ENCODE measurements at places on chromosomes 3 and 15. TPM values are rescaled to one million over a fixed set of nuclear protein-coding genes. Genes with fewer than 3 reads are reported as not detected.

The ERC2 gene
- total RNA-seq, result not detected

The CAPN3 gene
- total RNA-seq, result 28.9 TPM

The CCDC191 gene
- 4.5 TPM for total RNA-seq

The ZNF660 gene
- total RNA-seq, result 1.0 TPM

The NUP210 gene
- 3.1 TPM for total RNA-seq

The SAMD7 gene
- not detected for total RNA-seq

The TEX55 gene
- total RNA-seq, result not detected

DNA sequence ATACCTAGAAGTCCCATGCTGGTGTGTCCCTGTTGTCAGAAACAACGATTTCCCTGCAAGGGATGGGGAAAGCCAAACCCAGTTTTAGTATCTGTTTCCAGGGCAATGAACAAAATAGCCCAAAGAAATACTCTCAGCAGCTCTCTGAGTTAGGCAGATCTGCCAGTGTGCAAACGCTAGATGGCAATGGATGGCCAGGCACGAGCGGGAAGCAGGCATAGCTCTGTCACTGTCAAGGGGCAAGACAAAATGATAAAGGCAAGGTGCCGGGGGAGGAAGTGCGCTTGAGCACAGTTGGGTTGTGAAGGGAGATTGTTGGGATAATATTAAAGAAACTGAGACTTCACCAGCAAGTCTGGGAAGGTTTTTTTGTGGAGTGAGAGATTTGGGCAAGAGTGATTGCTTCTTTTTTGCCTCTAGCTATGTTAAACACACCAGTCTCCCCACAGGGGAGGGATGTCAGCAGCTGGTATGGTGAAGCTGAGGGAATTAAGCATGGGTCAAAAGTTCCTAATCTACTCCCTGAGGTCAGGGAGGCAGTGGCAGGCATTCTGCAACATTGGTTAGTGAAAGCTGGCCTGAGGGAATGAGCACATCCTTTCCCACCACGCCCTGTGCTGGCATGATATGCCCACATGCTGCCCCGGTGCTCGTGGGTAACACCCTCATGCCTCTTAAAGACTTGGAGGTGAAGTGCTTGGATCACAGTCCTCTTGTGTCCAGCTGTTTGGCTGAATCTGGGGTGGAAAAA is 117.5 kb downstream of the PDCD6IP start:
- no peaks in the 10 kb centered on the region for H3K27me3 ChIP-seq
- no peaks in the 10 kb centered on the region for H3K36me3 ChIP-seq
- no peak for DNase-seq
- no peak overlapping the region for H3K27ac ChIP-seq
- no peak overlapping the region for H3K4me3 ChIP-seq
- H3K4me1 ChIP-seq, result no peaks in the 10 kb centered on the region

DNA sequence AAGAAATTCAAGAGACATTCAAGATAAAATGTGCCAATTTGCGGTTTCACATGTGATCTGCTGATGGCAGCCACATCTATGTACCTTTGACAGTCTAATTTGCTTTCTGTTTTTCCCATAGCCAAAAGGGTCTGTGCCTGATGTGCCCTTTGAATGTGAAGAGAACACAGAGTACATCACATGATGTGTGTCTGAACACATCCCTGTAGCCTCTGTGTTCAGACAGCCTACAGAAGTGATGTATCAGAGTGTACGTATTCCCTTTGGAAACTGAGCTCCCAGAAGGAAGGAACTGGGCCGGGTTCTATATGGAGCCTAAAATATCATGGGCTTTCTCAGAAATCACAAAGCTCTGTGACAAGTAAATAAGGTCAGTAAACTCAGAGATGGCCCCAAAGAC is 52.4 kb downstream of the BOC start:
- no peak for DNase-seq
- peak overlapping the region; percentile 46 for H3K27ac ChIP-seq
- peaks cover 95% of the 10 kb centered on the region for H3K4me1 ChIP-seq
- H3K4me3 ChIP-seq, result no peak overlapping the region
- H3K27me3 ChIP-seq, result no peaks in the 10 kb centered on the region

GRCh38 chr15:48616216-48616615 is 29.3 kb downstream of the FBN1 start:
- no peaks in the 10 kb centered on the region for H3K36me3 ChIP-seq
- no peak for DNase-seq
- H3K27ac ChIP-seq, result no peak overlapping the region
- H3K27me3 ChIP-seq, result no peaks in the 10 kb centered on the region

DNA sequence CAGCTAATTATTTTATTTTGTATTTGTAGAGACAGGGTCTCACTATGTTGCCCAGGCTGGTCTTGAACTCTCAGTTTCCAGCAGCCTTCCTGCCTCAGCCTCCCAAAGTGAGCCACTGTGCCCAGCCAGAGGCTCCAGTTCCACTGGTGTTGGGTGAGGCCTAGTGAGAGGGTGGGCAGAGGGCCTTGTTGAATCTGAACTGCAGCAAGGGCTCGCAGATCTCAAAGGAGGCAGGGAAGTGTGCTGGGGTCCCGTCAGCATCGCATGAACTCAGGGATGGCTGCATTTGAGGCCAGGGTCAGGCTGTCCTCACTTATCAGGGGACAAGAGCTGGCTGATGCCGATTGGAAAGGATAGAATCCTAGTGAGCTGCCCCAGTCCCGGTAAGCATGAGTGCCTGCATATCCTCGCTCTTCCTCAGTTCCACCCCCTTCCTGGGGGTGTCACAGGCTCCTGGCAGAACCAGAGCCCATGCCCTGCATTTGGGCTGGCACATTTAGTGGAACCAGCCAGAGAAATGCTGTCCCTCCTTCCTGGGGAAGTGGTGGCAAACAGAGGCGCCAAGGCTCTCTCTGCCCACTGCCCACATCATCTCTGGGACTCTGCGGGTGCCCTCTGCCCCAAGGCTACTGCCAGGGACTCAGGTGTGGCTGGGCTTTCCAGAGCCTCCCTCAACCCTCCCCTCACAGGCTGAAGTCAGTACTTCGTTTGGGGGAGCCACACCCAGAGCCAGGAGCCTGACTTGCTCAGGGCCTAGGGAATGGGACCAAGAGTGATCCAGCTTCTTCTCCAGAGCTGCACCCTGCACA is 24.1 kb downstream of the ALS2CL start:
- no peaks in the 10 kb centered on the region for H3K27me3 ChIP-seq
- H3K36me3 ChIP-seq, result peaks cover 24% of the 10 kb centered on the region
- no peak overlapping the region for H3K4me3 ChIP-seq
- H3K27ac ChIP-seq, result no peak overlapping the region
- peak; percentile 45 for DNase-seq

- H3K4me1 ChIP-seq, result peaks cover 61% of the 10 kb centered on the region
- H3K4me3 ChIP-seq, result peak overlapping the region; percentile 90
- H3K27me3 ChIP-seq, result no peaks in the 10 kb centered on the region
- H3K36me3 ChIP-seq, result no peaks in the 10 kb centered on the region
- peak; percentile 78 for DNase-seq
Observed at GRCh38 chr3:12966847-12967605, 106.2 kb downstream of the IQSEC1 start.

- H3K27me3 ChIP-seq, result no peaks in the 10 kb centered on the region
- no peak overlapping the region for H3K4me3 ChIP-seq
Observed at GRCh38 chr15:40053831-40054604, 15.0 kb upstream of the SRP14 start.

DNA sequence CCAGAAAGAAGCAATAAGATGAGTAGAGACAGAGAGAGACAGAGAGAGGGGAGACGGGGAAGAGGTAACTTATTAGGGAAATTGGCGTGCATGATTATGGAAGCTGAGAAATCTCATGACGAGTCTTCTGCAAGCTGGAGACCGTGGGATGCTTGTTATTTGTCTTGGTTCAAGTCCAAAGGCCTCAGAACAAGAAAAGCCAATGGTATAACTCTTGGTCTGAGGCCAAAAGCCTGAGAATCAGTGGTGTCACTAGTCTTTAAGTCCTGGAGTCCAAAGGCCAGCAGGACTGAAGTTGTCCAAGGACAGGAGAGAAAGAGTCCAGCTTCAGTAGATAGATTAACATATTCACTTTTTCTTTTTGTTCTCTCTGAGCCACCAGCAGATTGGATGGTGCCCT is 613.6 kb downstream of the CADM2 start:
- H3K27me3 ChIP-seq, result no peaks in the 10 kb centered on the region
- no peaks in the 10 kb centered on the region for H3K36me3 ChIP-seq
- no peak overlapping the region for H3K4me3 ChIP-seq
- no peak for DNase-seq

GRCh38 chr3:152865668-152866245 is 30.8 kb downstream of the P2RY1 start:
- peaks cover 5% of the 10 kb centered on the region for H3K4me1 ChIP-seq
- no peak overlapping the region for H3K4me3 ChIP-seq
- DNase-seq, result no peak
- H3K27me3 ChIP-seq, result no peaks in the 10 kb centered on the region
- no peaks in the 10 kb centered on the region for H3K36me3 ChIP-seq
- no peak overlapping the region for H3K27ac ChIP-seq

- H3K4me3 ChIP-seq, result no peak overlapping the region
- no peak overlapping the region for H3K27ac ChIP-seq
- peaks cover 18% of the 10 kb centered on the region for H3K36me3 ChIP-seq
- no peaks in the 10 kb centered on the region for H3K27me3 ChIP-seq
Observed at GRCh38 chr3:150739877-150740645, 22.9 kb downstream of the SIAH2 start.

GRCh38 chr15:59224474-59224873 is 17.8 kb downstream of the LDHAL6B start:
- peaks cover 32% of the 10 kb centered on the region for H3K36me3 ChIP-seq
- no peak overlapping the region for H3K27ac ChIP-seq
- no peak overlapping the region for H3K4me3 ChIP-seq

DNA sequence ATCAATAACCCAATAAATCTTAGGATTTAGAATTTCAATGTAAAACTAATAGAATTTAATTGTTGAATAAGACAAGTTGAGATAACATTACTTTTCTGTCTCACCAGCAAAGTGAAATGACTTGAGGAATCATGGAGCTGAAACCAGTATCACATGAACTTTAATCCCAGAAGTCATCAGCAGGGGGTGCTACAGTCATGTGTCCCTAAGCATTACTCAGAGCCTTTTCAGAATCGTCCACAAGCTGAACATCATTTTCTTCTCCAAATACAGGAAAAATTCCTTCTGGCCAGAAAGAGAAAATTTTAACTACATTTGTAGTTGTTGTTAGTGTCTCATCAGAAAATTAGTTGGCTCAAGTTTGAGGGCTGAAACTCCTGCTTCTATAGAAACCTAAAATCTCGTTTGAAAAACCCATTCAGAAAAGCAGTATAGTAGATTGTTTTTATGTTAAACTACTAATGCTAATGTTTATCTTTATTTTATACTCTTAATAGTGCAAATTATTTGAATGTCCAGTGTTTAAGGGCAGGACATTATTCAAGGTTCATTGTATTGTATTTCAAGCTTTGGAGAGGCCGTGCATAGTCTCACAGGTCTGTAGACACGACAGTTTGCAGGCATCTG is 384.1 kb downstream of the PLOD2 start:
- DNase-seq, result no peak
- no peak overlapping the region for H3K4me3 ChIP-seq
- no peaks in the 10 kb centered on the region for H3K27me3 ChIP-seq

GRCh38 chr3:189188466-189188865 is 16.7 kb downstream of the TPRG1 start:
- H3K27ac ChIP-seq, result no peak overlapping the region
- H3K27me3 ChIP-seq, result no peaks in the 10 kb centered on the region
- H3K4me3 ChIP-seq, result no peak overlapping the region
- no peak for DNase-seq

GRCh38 chr3:30075514-30075913 is 530.9 kb upstream of the TGFBR2 start:
- H3K36me3 ChIP-seq, result no peaks in the 10 kb centered on the region
- H3K4me1 ChIP-seq, result no peaks in the 10 kb centered on the region
- DNase-seq, result no peak
- no peak overlapping the region for H3K27ac ChIP-seq
- H3K4me3 ChIP-seq, result no peak overlapping the region

DNA sequence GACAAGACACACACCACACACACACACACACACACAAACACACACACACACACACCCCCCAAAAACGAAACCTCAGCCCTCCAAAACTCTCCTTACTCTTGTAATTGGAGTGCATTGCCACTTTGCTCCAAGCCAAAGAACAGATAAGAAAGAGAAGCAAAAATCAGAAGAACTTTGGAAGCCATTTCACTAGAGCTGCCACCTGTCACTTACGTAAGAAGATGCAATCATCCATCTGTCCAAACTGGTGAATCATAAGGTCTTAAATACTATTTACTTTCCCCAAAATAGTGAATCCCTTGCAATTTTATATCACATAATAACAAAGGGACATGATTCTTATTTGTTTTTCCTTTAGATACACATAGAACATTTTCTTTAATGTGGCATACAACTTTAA is 285.4 kb downstream of the ZBTB20 start:
- H3K4me3 ChIP-seq, result no peak overlapping the region
- no peaks in the 10 kb centered on the region for H3K27me3 ChIP-seq
- H3K27ac ChIP-seq, result no peak overlapping the region

DNA sequence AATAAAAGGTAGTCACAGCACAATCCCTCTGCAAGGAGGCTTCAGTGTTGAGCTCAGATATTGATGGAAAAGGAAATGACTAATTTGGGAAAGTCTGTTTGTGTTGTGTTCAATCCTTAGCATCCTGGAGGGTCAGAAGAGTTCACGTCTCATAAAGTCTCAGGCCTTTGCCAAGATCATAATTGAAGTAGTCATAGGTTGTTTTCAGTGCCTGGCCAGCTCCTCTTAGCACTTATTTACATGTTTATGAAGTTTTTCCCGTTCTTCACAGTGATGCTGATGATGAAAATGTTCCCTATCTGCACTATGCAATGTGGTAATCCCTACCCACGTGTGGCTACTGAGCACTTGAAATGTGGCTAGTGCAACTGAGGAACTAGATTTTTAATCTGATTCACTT is 61.6 kb upstream of the TGFBR2 start:
- peak; percentile 62 for DNase-seq
- no peaks in the 10 kb centered on the region for H3K36me3 ChIP-seq
- H3K27me3 ChIP-seq, result no peaks in the 10 kb centered on the region
- H3K4me1 ChIP-seq, result peaks cover 6% of the 10 kb centered on the region

DNA sequence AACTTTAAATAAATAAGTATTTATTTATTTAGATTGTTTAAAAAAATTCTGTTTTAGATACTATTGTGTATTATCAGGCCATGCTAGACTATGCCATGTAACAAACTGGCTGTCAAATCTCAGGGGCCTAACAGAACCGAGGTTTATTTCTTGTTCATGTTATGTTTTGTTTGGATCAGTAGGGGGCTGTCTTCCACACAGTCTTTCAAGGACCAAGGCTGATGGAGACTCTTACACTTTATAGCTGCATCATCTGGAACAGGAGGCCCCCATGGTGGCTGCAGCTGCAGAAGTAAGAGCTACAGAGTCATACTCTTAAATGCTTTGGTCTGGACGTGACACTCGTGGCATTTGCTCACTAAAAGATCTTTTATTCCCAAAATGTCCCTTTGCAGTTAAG is 33.0 kb upstream of the ARL14 start:
- H3K27me3 ChIP-seq, result no peaks in the 10 kb centered on the region
- no peaks in the 10 kb centered on the region for H3K36me3 ChIP-seq
- no peak overlapping the region for H3K27ac ChIP-seq
- H3K4me1 ChIP-seq, result no peaks in the 10 kb centered on the region
- no peak overlapping the region for H3K4me3 ChIP-seq
- no peak for DNase-seq

GRCh38 chr3:188860147-188860546 is 311.6 kb upstream of the TPRG1 start:
- H3K4me3 ChIP-seq, result no peak overlapping the region
- peaks cover 27% of the 10 kb centered on the region for H3K4me1 ChIP-seq
- H3K27ac ChIP-seq, result no peak overlapping the region
- H3K36me3 ChIP-seq, result no peaks in the 10 kb centered on the region
- no peak for DNase-seq

- H3K27me3 ChIP-seq, result no peaks in the 10 kb centered on the region
- H3K27ac ChIP-seq, result no peak overlapping the region
- H3K36me3 ChIP-seq, result no peaks in the 10 kb centered on the region
- no peaks in the 10 kb centered on the region for H3K4me1 ChIP-seq
- DNase-seq, result no peak
Observed at GRCh38 chr3:12049675-12050074, 45.5 kb downstream of the SYN2 start.
